ENCODE measurements at places on chromosomes 6 and 20.
A peak's percentile ranks its signal among the peaks of the same experiment; 100 is the strongest.

- DNase-seq: no peak
Measured at GRCh38 chr6:25519856-25520255, 132.2 kb upstream of the SCGN start.

DNA sequence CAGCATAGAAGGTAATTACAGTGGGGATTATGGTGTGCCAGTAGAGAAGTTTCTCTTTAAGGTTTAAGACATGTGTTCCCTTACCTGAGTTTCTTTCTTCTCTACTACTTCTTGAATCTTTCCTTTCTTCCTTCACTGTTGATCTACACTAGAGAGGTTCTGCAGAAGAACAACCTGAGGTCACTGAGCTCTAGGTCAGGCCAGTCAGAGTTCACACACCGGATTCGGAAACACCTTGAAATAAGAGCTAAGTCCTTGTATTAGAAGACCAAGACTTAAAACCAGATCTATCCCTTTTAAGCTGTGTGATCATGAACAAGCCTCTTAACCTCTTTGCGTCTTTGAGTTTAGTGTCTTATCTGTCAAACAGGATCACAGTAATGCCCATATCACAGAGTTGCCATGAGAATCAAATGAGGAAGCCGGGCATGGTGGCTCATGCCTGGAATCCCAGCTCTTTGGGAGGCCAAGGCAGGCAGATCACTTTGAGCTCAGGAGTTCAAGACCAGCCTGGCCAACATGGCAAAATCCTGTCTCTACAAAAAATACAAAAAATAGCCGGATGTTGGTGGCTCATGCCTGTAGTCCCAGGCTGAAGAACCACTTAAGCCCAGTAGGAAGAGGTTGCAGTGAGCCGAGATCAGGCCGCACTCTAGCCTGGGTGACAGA is 22.0 kb upstream of the TGM3 start:
- DNase-seq: no peak

DNA sequence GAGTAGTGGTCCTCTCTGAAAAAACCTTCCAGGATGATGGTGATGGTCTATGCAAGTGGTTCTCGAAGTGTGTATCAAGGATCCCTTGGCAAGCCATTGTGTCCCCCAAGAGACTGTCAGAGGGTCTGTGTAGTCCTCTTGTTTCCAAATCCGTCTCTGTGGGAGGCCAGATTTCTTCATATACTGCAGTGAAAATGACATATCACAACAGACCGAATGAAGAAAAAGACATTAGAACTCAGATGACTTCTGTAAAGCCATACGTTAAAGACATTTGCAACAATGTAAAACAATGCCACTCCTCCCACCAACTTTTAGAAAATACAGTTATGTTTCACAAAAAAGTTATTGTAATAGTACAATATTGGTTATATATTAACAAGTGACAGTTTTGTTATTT is 27.2 kb upstream of the LAMP5 start:
- peak; percentile 63 for DNase-seq

- DNase-seq: no peak
Measured at GRCh38 chr20:61310954-61311353, 58.9 kb downstream of the CDH4 start.

- DNase-seq: no peak
Measured at GRCh38 chr6:139370999-139371345, 3.5 kb downstream of the CITED2 start.

DNA sequence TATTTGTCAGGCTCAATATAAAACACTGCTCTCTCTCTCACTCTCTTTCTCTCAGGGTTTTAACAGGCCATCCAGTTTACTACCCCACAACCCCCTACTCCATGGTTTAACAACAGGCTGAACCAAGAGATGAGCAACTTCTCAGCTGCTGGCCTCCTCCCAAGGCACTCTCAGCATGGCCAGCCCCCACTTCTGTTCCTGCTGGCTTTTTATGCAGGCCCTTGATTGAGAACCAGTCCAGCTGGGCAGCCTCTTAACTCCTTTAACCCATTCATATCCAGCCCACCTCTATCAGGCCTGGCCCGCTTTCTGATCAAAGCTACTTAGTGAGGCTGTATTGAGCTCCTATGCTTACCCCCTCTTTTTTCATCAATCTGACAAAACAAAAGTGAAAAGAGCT is 346.8 kb upstream of the POU3F2 start:
- no peak for DNase-seq

DNA sequence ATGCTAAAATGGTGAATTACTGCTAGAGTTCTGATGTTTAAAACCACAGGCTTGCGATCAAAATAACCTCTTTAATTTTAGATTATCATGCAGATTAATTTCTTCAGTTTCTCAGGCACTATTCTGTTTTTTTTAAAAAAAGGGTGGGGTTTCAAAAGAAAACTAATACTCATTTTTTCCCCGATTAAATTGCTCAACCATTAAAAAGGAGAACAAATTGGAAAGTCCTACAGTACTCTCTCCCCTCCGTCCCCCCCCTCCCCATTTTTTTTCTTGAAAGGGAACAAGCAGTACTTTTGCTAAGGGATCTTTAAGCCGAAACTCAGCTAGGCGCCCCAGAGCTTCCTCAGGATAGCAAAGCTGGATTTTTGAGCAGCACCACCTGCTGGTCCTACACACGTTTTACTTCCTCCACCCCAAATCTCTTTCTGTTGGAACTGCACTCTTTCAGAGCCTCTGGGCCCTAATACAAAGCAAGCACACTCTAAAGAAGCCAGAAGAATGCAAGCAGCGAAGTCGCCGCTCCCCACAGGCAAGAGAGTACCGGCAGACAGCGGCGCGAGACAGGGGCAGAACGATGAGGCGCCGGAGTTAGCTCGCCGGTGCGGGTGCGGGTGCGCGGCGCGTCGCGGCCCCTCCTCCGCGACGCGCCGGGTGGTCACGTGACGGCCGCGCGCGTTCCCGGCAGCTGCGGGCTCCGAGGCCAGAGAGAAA is at the start of gene RNF146:
RNF146 (plus strand) TSS at position 687 of the 714 bp plus-strand sequence. CDS start 13,475 bp downstream, outside the sequence.
- peak; percentile 86 for DNase-seq

- peak; percentile 20 for DNase-seq
Measured at GRCh38 chr20:31869942-31870725, at the start of the genes DUSP15 and TTLL9. TSS of gene DUSP15 (minus strand) at chr20:31870527. CDS start at chr20:31870337, 190 bp downstream. TSS of gene TTLL9 (plus strand) at chr20:31870634. CDS start at chr20:31871127, 493 bp downstream.

GRCh38 chr6:34145161-34146020 is 496 bp downstream of the GRM4 start:
- DNase-seq: no peak

Data from inflammatory macrophage treated with lipopolysaccharide for 4 hours (primary cell).